OCI-M1 (cell line): ENCODE measurements at places on chromosomes 7 and 10.

- no peak for DNase-seq
Measured at GRCh38 chr10:82402906-82403401, 528.0 kb downstream of the NRG3 start.

- DNase-seq: no peak
Measured at GRCh38 chr7:143382126-143382790, 1.1 kb downstream of the ZYX start.

DNA sequence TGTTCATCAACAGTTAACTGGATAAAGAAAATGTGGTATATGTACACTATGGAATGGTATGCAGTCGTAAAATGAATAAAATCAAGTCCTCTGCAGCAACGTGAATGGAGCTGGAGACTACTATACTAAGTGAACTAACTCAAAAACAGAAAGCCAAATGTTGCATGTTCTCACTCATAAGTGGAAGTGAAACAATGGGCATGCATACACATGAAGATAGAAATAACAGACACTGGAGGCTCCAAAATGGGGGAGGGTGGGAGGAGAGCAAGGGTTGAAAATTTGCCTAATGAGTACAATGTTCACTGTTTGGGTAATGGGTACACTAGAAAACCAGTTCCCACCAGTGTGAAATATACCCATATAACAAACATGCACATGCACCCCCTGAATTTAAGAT lies 179.5 kb downstream of the ZWINT start:
- DNase-seq: no peak

DNA sequence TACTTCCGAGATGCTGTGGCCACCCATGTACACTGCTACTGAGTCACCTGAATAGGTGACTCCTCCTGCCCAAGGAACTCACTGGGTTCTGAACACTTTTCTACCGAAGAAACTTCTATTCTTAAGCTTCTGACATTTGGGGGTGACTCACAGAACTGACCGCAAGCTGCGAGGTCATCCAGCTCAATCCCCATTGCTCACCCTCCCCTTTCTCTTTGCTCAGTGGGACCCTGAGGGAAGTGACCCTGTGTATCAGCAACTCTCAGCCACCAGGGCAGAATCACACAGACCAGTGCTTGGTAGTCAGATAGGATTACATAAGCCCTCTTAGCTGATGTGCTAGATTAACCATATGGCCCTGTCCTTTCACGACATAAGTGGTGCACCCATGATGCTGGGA lies 46.3 kb downstream of the INSYN2A start:
- DNase-seq: no peak

- no peak for DNase-seq
Measured at GRCh38 chr7:12893292-12893691, 205.9 kb downstream of the ARL4A start.

DNA sequence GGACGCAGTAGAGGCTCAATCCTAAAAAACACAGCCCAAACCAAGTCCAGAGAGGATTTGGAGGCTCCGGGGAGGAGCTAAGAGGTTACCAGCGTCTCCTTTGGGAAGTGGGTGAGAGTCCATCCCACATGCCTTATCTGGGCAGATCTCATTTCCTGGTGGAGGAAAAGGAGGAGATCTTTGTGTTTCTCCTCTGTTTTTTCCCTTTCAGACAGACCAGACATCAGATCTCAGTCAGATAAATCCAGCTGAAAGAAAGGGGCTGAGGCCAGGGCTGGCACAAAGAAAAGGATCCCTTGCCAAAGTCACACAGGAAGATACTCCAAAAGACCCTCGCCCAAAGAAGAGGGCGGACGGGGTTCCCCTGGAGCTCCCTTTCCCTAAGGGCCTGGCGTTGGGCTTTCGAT lies 58.3 kb upstream of the COMTD1 start:
- no peak for DNase-seq

- DNase-seq: no peak
Measured at GRCh38 chr10:45591280-45591679, 81.3 kb downstream of the ZFAND4 start.

- DNase-seq: no peak
Measured at GRCh38 chr7:42770114-42770513, 141.8 kb downstream of the C7orf25 start.

DNA sequence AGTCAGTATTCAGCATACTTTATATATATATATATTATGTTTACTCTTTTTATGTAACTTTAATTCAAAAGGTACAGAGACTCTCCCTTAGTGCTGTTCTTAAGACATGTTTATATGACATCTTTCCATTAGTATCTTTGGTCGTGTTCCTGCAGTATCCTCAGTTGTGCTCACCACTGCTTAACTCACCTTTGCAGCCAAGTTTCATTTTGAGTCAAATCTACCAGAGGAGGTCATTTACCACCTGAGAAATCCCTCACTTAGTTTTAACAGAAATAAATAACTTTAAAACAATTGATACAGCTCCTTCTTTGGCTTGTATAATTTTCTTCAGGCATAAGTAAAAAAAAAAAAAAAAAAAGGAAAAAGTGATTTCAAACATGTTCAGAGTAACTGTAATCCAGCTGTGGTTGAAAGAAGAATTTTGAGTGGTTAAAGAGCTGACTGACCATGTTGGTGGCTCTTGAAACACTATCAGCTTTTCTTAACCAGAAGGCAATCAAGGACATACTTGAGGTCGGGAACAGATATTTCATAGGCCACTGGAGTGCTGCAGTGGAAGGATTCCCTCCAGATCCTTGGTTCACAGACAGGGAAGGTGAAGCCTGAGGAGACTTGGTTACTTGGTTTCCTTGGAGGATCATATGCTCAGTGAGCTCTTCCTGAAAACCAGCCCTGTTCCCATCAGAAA lies 116.8 kb downstream of the AUTS2 start:
- no peak for DNase-seq

- peak; percentile 81 for DNase-seq
Measured at GRCh38 chr10:92290076-92290836, 622 bp downstream of the CPEB3 start.

DNA sequence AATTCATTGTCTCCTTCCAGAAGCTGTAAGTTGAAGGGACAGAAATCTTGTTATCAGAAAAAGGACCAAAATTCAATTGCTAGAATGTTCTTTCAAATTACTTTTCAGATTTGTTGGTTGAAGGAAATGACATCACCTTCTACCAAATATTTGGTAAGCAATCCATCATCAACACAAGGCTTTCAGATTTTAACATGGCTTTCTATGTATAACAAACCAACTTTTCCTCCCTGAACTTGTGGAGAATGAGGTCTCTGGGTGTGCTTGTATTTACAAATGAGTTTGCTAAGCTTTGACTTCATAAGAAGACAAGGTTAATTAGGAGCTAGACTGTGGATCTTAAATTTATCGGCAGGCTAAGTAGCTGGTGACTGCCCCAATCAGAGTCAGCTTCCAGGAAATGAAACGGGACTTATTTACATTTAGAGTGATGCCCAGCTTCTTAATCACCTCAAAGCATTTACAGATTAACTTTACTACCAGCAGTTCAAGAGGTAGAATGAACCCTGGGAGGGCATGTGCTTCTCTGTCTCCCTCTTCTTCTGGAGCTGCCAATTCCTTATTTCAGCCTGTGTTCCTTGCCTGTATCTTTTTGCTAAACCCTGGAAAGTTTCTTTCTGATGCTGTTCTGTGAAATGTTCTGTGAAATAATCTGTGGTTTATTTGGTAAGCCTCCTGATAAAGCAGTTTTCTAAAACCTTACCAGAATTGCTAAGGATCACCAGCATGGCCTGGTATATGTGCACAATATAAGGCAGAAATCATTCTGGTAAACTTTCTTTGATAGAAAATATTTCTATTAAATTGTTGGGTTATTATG lies 248.8 kb upstream of the FZD8 start:
- DNase-seq: no peak

- DNase-seq: peak; percentile 44
Measured at GRCh38 chr7:64636386-64636785, 29.5 kb upstream of the ZNF107 start.

DNA sequence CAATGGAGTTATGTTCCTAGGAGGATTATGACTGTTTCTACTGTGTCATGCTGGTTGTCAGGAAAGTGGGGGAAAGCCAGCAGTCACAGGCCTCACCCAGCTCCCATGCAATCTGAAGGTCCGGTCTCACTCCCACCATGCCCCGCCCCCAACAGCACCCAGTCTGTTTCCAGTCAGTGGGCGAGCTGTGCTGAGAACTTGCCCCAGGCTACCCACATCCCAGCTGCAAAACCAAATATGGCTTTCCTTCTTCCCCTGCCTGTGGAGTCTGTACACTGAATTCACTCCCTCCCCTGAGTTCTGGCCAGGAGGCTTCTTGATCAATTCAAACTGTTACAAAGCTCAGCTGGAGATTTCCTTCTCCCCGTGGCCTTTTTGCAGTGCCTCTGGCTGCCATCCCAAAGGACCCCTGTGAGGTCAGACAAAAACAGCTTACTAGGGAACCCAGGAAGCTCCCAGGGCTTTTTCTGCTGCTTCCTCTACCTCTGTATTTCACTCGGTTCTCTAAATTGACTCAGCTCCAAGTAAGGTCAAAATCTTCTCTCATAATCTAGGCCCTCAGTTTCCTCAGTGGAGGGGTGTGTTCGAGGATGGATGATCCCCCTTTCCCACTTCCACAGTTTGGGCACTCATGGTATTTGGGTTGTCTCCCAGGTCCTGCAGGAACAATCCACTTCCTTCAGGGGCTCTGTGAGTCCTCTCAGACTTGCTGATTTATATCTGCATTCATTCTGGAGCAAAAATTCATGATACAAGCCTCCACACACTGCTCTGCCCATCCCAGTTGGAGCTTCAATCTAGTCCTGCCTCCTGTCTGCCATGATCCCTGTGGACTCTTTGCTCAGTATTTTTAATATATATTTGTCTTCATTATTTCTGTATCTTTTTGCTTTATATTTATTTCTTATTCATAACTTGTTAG lies 205.5 kb downstream of the SEMA3D start:
- DNase-seq: no peak

- DNase-seq: no peak
Measured at GRCh38 chr7:14596421-14596820, 306.1 kb downstream of the DGKB start.

GRCh38 chr7:27277628-27278027 lies 35.0 kb downstream of the EVX1 start:
- DNase-seq: no peak

DNA sequence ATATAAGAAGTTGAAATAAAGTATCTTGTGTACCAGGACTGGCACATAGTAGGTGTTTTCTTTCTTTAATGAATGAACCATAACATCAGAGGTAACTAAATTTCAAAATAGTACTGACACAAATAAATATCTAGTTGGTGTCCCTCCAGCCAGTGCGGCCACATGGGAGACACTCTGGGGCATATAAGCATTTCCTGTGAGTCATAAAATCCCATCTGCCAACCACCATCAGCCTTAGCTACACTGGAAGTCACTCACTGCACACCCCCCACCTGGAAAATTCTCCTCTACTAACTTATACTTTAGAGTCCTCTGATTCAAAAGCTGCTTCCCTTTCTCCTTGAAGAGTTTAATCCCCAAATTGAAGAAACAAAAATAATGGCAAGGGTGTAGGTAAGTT lies 32.5 kb downstream of the DYDC1 start:
- DNase-seq: peak; percentile 14

DNA sequence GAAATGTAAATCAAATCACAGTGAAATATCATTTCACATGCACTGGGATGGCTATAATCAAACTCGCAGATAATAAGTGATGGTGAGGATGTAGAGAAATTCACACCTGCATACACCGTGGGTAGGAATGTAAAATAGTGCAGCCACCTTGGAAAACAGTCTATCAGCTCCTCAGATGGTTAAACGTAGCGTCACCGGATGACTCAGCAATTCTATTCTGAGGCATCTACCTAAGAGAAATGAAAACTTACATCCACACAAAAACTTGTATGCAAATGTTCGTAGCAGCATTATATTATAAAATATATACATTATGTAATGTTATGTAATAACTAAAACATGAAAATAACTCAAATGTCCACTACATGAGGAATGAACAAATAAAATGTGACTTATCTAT lies 38.9 kb downstream of the SH3PXD2A start:
- peak; percentile 59 for DNase-seq

DNA sequence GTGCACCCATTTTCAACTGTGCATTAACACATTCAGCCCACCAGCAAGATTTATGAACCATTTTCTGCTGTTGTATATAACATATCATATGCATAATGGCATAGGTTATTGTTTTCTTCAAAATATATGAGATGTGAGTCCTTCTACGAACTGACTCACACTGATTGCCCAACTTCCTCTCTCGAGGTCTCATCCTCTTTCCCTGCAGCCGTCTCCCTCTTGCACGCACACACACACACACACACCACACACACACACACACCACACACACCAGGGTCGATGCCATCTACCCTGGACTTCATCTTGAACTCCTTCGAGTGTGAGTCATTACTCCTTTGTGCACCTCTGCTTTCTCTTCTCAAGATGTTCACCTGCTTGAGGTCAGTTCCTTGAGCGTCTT lies 36.7 kb downstream of the EGFR start:
- DNase-seq: no peak

DNA sequence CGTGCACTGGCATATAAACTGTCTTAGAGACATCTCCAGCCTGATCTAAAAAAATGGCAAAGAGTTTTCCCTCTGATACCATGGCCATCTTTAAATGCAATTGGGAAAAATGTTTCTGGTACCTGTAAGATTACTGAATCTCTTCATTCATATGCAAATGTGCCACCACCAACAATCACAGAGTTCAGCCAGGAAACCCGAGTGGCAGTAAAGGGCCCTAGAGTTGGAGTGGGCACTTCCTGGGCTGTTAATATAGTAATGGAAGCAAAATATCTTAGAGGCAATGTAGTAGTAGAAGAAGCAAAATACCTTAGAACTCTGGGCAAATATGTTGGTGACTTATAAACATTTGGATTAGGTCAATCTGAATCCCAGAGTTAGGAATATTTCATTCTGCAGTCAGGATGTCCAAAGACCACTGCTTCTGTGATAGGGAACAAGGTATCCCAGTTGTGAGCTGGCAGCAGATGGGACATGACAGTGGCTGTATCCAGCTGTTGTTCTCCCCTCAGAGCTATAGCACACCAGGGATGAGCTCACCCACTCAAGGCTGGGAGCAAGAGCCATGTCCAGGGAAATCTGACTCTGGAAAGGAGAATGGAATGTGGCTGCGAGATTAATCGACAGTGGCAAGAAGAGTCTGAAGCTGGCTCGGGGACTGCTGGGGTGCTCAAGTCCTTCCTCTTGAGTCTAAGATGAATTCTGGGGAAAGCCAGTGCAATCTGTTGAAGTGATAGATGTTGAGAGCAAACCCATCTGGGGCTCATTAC lies 332.1 kb downstream of the PHTF2 start:
- DNase-seq: no peak

DNA sequence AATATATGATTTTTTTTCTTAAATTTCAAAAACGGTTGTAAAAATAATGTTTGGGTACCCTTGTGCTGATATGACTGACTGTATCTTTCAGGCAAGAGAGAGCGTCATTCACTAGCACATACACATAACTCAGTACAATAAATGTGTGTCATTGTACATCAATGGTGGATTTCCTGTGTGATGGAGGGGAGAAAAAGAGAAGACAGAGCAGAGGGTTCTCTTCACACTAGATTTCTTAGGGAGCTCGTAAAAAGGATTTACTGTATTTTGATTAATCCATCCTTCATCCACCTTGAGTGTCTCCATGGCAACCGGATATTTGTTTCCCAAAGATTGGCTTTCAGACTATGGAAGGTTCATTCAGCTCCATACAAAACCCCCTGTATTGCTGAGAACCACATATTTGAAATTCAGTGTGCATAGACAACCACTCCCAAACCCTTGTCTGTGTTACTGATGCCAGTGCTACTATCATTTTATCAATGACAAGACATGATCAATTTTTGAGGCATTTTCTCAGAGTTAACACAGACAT lies 150.6 kb downstream of the AKR1D1 start:
- no peak for DNase-seq
